ENCODE measurements at places on chromosomes 4 and X.

DNA sequence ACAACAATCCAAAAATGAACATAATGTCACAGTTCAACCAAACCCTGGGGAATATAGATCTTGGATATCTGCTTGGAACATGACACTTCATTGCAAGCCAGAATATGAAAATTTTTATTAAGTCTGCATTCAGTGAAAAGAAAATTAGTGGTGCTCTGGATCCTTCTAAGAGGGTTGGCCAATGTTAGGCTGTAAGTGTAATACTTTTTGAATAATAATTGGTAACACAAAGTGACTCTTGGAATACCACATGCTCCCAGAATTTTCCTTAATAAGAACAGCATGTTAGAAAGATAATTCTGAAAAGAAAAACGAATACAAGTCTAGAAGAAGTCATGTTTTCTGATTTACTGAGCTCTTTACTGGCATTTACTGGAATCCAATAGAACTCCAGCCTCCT, 175.8 kb downstream of the RASL11B start:
- no peak for DNase-seq

DNA sequence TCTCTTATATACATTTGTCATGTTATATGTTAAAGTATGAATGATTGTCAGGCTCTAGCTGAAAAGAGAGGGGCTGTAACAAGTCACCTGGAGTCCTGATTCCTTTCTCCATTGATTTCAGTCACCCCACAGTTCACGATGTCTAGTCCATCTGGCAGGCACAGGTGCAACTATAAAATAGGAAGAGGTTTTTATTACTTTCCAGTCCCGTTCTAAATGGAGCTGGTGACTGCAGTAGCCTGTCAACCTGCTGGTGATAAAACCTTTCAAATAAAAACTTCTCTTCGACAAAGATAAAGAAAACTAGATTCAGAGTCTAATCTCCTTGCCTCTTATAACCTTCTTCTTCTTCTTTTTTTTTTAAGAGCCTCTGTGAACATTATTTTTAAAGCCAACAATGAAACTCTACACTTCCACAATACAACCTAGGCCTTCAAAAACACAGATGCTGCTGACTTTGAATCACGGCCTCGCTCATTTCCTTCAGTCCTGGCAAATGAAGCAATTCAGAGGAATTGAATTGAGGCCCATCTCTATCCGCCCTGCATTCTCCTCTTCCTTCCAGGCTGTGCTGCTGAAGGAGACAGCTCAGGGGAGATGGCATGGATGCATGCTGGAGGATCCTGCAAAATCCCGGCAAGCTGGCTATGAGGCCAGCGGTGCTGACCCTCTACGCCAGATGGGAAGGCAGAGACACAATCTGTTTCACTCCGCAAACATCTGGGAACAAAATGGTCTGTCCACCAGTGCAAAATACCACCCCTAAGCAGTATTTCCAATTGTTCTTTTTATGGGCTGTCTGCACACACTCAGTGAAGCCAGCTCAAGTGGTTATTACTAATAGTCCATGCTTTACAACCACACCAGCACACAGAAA, 27.3 kb upstream of the CDKN2AIP start:
- DNase-seq = no peak

DNA sequence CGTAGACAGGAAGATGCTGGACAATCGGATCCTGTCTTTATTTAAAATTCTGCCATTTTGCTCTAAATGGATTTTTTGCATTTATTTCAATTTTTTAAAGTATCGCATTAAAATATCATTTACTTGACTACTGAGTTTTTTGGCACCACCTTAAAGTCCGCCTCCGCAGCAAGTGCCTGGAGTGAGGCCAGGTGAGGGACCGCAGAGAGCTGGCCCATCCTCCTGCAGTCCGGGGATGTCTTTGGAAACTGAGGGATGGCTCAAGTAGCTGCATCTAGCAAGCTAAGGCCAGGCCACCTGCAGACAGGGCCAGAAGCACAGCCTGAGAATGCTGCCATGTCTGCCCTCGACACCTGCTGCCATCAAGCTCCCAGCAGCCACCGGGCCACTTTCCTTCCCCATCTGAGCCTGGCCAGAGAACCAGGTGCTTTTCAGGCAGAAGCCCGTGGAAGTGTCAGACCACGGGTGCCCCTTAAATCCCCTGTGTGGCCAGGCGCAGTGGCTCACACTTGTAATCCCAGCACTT, 69.6 kb downstream of the ABLIM2 start:
- no peak for DNase-seq

GRCh38 chr4:14132301-14132700, 504.8 kb upstream of the BOD1L1 start:
- no peak for DNase-seq

GRCh38 chr4:26864899-26865298, 4.3 kb downstream of the STIM2 start:
- no peak for DNase-seq

DNA sequence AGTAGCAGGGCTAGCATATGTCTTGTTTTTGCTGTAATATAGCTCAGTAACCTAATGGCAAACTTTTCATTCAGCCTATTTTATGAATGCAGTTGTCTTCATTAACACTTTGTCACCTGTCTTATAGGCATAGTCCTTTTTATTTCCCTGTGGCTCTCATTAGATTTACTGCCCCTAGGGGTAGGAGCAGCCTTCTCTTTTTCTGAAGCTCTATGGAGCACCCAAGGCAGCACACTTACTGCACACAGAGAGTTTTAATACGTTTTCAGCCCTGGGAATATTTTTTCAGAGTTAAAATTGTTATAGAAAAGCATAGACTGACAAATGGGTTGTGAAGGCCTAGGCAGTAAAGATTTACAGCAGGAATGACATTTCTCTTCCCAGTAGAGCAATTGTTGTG, 406.8 kb downstream of the TMA16 start:
- no peak for DNase-seq

DNA sequence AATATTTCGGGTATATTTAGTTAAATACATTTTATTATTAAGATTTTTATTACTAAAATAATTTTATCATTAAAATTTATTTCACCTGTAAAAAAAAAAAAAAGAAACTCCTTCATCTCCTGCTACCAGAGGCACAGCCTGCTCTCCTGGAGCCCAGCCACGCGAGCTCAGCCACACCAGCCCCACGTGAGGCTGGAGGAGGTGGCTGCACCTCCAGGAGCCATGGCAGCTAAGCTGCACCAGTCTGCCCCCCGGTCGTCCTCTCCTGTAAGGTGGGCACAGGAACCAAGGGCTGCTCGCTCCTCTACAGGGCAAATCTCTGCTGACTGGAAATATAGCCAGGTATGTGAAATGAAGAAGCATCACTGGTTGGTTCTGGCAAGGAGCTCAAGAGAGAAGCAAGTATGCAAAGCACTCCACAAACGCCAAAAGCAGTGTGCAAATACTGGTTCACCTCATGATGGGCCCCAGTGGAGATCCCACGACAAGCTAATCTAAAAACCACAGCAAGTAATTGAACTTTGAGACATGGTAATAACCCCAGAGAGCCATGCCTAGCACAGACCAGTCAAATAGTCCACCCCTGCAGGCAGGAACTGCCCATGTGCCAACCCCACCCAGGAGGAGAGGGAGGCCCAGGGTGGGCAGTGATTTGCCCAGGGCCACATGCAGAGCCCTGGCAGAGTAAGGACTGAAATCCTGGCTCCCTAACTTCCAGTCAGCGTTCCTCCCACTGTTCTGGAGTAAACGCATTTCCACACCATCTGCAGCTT, 90.1 kb downstream of the WFS1 start:
- DNase-seq = no peak

GRCh38 chr4:81891005-81891996, 419.6 kb upstream of the RASGEF1B start:
- DNase-seq = no peak

GRCh38 chrX:40444798-40445496, 135.8 kb upstream of the ATP6AP2 start:
- DNase-seq = no peak

- DNase-seq = no peak
These were observed 31.2 kb upstream of the VCX3B start for GRCh38 chrX:8433109-8434062.

- no peak for DNase-seq
These were observed 295.5 kb downstream of the SLC7A11 start for GRCh38 chr4:137946453-137947174.

GRCh38 chr4:41098093-41099048, 116.0 kb downstream of the APBB2 start:
- no peak for DNase-seq

DNA sequence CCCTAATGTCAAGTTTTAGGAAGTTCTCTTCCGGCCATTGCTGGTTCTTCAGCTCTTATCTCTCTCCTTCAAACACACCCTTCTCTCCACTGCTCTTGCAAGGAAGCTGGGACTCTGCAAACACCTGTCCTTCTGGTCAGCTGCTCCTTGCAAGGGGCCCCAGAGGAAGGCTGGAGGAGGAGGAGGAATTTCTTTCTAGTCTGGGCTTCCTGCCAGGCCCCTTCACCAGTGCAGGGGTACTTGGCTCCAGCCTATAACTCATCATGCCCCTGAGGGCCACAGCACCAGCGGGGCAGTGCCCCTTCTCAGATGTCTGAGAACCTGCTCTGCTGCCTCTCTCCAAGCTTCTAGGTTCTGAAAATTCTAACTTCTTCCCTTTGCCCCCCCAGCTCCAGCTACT, 46.7 kb downstream of the REELD1 start:
- DNase-seq = no peak

GRCh38 chr4:108181704-108182103, 13.0 kb upstream of the LEF1 start:
- DNase-seq = no peak
